ENCODE measurements at places on chromosomes 12 and 14.

GRCh38 chr14:74255281-74255680, 16.0 kb downstream of the VSX2 start:
- no peak for DNase-seq

GRCh38 chr12:26839512-26839911, 6.5 kb upstream of the ITPR2 start:
- no peak for DNase-seq

DNA sequence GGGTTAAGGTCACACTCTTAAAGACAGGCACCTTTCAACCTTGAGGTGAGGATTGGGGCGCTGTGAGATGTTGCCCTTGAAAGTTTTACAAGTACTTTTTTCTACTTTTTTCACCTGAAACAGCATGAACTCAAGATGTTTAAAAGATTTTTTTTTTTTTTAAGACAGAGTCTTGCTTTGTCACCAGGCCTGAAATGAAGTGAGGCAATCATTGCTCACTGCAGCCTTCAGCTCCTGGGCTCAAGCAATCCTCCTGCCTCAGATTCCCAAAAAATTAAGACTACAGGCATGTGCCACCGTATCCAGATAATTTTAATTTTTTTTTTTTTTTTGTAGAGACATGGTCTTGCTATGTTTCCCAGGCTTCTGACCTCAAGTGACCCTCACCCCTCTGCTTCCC, 243.9 kb downstream of the DIO2 start:
- no peak for DNase-seq

- no peak for DNase-seq
These were observed 118.9 kb downstream of the NPAS3 start for GRCh38 chr14:33057585-33057984.

GRCh38 chr12:132275110-132275531, 54.3 kb downstream of the GALNT9 start:
- DNase-seq = no peak

DNA sequence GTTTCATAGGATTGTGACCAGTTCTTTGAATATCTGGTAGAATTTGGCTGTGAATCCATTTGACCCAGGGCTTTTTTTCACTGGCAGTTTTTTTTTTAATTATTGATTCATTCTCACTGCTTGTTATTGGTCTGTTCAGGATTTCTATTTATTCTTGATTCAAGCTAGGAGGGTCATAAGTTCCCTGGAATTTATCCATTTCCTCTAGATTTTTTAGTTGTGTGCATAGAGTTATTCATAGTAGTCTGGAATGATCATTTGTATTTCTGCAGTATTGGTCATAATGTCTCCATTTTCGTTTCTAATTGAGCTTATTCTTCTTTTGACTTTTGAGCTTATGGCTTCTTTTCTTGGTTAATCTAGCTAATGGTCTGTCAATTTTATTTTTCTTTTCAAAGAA, 291.6 kb downstream of the AKAP6 start:
- DNase-seq = no peak

- DNase-seq = no peak
These were observed 262.5 kb downstream of the FOXG1 start for GRCh38 chr14:29028973-29029582.

DNA sequence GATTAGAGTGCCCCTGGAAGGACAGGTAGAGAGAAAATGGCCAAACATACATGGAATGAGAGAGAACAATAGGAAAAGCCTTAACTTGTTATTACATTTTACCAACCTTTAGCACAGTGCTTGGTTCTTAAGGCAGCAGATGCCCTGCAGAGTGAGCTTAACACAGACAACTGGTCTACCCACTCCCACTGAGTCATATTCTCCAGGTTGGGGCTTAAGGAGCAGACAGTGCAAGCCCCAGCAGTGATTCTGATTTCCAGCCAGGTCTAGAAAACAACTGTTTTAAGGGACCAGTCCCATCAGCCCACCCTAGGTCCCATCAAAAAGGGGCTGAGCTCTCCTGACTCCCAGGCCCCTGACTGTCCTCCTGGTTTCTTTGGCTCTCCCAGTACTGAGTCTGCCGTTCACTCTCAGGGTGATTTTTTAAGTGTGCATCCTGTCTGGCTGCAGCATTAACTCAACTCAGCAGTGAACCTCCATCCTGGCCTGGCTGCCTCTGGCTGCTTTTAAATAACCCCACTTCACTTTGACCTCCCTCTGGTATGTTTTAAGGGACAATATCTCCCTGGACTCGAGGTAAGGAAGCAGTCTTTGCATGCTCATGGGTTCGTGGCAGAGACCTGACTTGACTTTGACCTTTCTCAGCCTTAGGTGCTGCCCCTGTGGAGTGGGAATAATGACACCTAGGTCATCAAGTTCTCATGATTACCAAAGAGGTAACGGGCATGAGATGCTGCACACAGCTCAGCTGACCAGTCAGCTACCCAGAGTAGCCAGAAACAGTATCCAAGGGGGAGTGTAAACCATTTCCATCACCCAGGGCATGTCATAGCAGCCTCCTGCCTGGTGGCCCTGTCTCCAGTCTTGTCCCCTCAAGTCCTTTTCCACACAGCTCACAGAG, 210.7 kb upstream of the PWP1 start:
- no peak for DNase-seq

DNA sequence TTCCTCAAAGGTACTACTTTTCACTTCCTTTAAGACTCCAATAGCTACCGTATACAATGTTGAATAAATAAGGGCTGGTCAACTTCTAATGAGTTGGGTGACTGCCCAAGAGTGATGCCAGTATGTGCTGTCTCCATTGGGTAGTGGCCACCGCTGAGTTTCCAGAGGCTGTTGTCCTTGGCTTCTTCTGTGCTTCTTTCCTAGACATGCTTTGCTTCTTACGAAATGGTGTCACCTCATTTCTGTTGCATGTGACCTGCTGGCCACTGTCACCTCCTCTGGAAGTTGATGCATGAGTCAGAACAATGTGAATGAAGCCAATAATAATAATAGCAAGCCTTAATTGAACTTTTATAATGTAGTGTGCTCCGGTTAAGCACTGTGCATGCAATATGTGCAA, 7.5 kb upstream of the NID2 start:
- no peak for DNase-seq

DNA sequence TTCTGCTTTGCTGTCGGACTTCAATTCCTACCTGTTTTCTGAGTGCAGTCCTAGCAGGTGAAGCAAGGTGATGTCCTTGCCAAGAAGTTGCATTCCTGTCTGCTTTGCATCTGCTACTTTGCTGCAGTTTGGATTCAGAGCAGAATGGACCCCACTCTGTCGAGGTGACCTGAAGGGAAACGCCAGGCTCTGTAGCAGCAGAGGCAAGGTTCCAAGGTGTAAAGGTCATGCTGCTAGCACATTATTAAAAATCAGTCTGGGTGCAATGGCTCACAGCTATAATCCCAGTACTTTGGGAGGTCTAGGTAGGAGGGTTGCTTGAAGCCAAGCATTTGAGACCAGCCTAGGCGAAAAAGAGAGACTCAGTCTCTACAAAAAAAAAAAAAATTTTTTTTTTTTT, 17.3 kb upstream of the ALDH2 start:
- DNase-seq = no peak
